Naive thymus-derived CD8-positive, alpha-beta T cell (primary cell): ENCODE measurements at places on chromosomes 4 and X. TPM values are rescaled to one million over a fixed set of nuclear protein-coding genes. Genes with fewer than 3 reads are reported as not detected.

DNA sequence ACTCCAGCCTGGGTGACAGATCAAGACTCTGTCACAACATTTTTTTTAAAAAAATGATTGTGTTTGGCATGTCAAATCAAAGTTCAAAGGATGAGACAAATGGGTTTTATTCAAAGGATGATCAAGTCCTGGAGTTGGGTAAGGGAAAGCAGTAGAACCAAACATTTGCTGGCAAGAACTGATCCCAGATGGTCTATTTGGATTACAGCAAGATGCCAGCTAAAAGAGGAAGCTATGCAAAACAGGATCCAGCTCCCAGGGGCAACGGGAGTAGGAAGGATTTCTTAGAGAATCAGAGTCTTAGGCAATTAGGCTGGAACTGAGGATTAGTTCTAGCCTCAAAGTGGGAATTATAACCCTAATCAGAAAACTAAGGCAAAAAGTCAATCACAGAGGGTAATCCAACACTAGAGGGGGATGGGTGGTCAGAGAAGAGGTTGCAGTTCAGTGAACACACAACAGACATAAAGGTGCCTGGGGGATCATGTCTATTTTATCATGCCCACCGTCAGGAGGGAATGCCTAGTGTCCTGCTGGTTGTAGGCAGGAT, 133.0 kb upstream of the PLS3 start:
- no peak for DNase-seq

- no peak for DNase-seq
Measured at GRCh38 chrX:70998411-70999027, 67.6 kb upstream of the SLC7A3 start.

The VCX3A gene
- not detected for total RNA-seq

The BMX gene
- total RNA-seq: not detected

DNA sequence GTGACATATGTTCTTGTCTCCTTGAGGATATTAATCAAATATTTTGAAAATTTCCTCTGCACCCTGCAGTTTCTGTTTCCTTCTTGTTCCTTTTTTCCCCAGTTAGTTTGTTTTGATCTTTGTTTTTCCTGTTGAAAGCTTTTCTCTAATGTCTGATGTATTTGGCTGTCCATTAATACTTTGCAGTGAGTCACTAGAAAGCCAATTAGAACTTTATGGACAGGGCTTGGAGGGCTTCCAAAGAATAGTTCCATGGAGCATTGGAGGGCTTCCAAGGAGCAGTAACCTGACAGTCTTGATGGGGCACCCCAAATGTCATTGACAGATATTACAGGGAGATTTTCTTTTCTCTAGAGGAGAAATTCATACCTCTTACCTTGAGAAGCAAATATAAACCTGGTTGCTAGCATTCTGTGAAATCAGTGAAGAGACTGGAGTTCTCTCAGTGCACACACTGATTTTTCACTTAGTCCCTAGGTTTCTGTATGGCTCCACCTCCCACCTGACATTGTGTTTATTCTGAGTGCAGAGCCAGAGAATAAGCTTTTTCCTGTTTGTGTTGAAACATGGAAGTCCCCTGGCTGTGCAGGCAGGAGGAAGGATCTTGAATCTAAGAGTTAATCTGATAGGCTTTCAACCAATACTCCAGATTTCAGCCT, 26.5 kb downstream of the SPARCL1 start:
- no peak for DNase-seq

The SLC38A5 gene
- 17.0 TPM for total RNA-seq

DNA sequence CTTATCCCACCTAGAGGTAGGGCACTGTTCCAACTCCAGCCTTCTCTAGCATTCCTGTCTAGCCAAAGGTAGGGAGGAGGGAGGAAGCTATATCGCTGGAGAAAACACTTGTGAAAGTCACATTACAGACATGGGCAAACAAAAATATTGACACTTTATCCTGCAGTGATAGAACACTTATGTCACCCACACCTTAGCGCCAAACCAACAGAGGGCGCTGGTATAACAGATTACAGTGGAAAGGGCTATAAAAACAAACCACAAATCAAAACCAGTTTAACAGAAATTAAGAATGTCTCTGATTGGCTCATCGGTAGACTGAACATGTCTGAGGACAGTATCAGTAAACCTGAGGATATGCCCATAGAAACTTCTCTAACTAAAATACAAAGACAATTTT, 451.3 kb downstream of the TLL1 start:
- no peak for DNase-seq

DNA sequence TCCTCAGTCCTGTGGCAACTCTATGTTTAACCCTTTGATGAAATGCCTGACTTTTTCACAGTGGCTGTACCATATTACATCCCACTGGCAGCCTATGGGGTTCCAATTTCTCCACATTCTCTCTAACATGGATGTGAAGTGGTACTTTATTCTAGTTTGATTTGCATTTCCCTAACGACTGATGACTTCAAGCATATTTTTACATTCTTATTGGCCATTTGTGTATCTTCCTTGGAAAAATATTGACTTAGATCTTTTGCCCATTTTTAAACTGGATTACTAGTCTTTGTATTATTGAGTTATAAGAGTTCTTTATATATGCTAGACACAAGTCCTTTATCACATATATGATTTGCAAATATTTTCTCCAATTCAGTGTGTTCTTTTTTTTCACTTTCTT, 2.1 kb upstream of the RAB39B start:
- DNase-seq: no peak

DNA sequence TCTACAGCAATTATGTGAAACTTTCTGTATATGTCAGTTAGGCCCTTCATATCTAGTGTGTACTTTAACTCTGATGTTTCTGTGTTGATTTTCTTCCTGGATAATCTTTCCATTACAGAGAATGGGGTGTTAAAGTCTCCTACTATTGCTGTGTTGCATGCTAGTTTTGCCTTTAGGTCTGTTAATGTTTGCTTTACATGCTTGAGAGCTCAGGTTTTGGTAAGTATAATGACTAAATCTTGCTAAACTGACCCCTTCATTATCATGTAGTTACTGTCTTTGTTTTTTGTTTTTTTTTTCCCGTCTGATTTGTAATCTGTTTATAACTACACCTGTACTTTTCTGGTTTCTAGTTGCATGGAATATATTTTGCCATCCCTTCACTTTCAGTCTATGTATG, 63.6 kb upstream of the UGT2B15 start:
- no peak for DNase-seq

The CLIC2 gene
- total RNA-seq: 1.4 TPM

- no peak for DNase-seq
Measured at GRCh38 chrX:24271262-24271661, 42.6 kb downstream of the SUPT20HL2 start.

- DNase-seq: no peak
Measured at GRCh38 chr4:25423548-25423947, 46.5 kb downstream of the ANAPC4 start.

DNA sequence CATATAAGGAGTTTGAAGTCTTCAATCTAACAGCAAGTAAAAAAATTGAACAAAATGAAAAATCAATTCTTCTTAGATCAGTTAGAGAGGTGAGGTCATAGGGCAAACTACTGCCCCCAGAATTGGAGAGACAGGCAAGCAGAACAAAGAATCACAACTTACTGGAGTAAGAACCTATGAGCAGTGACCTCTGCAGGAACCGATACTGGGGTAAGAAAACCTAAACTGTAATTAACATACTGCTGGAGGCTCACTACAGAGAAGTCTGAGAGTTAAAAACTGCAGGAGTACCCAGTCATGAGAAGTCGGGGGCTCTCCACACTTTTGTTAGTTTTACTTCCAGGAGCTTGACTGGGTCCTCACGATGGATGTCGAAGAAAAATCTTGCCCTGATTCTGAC, 16.0 kb downstream of the CLDN22 start:
- DNase-seq: no peak

- DNase-seq: no peak
Measured at GRCh38 chr4:76576824-76577223, 141.8 kb downstream of the SHROOM3 start.

GRCh38 chr4:185344743-185345538, 50.8 kb downstream of the LRP2BP start:
- no peak for DNase-seq

The IL15 gene
- total RNA-seq: 0.85 TPM

- DNase-seq: no peak
Measured at GRCh38 chr4:23483320-23483960, 406.4 kb downstream of the PPARGC1A start.

DNA sequence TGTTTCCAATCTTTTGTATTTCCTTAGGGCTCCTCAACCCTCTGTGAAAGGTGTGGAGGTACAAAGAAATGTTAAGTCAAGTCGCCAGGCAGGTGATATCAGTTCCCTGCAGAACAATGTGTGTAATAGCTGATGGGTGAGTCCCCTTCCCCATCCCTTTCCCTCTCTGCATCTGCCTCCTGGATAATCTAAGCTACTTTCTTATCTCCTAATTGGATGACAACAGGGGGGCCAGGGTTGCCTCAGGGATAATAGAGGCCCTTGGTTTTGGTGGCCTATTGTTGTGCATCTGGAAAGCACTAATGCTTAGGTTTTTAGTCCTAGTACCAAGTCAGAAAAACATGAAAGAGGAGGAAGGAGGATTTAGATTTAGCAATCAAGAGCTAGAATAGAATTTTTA, 29.1 kb downstream of the MAGED1 start:
- no peak for DNase-seq

DNA sequence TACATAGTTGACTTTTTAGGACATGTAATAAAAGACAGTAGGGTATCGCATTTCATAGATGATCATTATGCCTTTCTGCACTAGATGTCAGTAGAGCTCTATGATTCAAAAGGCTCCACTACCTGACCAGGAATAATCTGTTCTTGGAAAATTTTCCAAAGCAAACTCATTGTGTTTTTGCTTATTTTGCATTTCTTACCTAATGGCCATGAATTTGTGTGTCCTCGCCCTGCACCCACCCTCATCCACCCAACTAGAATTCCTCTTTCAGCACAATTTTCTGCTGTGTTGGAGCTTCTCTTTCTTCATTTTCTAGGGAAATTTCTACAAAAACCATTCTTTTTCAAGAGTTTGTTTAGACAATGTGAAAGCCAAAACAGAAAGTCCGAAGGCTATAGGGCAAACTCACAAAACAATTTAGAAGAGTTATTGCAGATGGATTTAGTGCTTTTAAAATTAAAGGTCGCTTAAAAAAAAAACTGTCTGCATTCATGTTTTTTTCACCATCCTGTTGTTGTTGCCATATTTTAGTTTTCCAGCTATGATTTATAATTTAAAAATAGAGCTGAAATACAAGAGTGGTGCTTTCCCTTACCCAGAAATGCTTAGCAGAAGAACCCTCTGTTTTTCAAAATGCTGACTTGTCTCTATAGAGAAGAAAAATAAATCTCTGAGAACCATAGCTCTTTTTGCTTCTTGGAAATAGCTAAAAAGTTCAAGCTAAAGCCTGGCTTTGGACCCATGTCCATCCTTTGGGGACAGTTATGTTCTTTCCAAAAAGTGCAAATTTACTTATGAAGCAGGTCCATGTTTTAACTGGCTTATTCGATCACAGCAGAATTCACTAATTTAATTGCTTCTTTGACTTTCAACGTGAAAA, 183.7 kb downstream of the SPATA18 start:
- DNase-seq: no peak

The STATH gene
- total RNA-seq: not detected

GRCh38 chr4:24594887-24595286, 10.5 kb upstream of the DHX15 start:
- DNase-seq: no peak
